ENCODE measurements at places on chromosomes 1 and 21.

DNA sequence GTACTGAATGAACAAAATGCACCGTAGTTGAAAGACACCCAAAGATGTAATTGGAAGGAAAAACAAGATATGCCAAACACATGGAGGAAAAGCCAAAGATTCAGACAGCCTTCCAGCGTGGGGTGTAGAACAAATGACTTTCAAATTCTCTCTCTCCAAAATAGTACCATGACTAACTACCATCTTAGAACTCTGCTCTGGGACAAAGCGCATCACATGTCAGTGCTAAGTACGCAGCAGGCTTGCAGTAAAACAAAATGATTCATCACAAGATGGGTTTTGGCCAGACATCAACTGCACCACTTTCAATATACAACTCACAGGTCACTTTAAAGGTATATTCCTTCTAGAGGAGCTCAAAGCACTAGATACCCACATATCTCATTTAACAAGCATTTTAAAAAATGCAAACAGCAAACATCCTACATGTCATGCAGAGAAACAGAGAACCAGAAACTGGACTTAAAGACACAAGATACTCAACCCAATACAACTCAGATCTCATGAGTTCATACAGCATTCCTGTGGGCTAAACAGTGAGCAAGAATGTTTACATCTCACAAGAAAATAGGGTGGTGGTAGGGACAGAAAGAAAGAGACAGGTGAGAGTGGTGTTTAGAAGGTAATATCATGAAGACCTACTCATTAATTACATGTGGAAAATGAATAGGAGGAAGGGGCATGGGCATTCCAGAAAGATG lies 75.7 kb downstream of the BCAR3 start:
- DNase-seq: no peak

DNA sequence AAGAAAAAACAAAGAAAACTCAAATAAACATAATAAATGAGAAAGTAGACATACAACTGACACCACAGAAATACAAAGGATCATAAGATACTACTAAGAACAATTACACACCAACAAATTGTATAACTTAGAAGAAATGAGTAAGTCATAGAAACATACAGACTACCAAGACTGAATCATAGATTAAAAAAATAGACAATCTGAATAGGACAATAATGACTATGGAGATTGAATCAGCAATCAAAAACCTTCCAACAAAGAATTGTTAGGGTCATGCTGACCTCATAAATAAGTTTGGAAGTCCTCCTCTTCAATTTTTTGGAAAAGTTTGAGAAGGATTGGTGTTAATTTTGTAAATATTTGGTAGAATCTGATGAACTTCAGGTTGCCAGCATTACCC lies 159.0 kb downstream of the PTBP2 start:
- no peak for DNase-seq

- peak; percentile 5 for DNase-seq
These were observed 22.7 kb downstream of the UTP25 start for GRCh38 chr1:209850342-209850979.

DNA sequence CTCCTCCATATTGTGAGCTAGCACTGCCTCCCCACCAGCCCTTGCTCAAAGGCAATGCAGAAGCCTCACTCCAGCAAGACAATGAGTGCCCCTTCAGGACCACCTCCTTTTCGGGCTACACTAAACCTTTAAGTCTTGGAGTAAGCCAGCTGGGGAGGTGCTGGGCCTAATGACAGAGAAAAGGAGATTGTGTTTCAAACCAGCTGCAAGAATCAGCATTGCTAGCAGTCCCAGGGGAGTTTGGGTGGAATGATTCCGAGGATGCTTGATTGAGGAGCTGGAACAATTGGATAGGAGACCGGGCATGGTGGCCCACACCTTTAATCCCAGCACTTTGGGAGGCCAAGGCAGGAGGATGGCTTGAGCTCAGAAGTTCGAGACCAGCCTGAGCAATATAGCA lies 54.1 kb upstream of the GPR37L1 start:
- DNase-seq: no peak

GRCh38 chr1:110233861-110234260 lies 23.7 kb downstream of the KCNC4 start:
- DNase-seq: no peak

DNA sequence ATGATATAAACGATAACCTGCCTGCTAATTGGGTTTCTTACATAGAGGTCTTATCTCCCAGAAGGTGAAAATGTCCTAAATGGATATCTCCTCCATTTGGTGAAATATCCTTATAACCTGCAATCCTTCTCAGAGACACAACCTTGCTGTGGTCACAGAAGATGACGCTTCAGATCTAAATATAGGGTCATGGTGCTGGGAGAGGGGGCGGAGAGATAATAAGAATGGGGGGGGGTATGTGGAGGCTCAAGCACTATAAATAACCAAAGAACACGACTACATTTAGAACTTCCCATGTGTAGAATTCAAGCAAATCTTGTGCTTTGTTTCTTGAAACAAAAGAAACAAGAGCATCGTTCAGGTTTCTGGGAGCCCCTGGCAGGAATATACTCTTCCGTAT lies 260.6 kb upstream of the ESRRG start:
- DNase-seq: no peak

DNA sequence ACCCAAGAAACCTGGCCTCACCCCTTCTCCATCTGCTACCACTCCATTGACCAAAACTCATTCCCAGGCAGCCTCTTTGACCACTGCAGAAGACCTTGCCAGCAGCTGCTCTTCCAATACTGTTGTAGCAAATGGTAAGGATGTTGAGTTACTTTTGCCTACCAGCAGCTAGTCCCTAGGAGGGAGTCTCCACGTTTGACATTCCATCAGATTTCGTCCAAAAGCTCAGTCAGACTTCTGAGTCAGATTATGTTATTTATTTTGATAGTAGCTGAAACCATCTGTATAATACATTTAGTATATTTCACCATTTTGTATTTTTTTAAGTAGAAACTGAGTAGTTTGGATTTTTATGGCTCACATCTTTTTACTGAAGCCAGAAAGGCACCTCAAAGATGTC lies 51.5 kb upstream of the WNT2B start:
- DNase-seq: no peak

GRCh38 chr1:78902641-78903040 lies 103.9 kb downstream of the ADGRL4 start:
- no peak for DNase-seq

- no peak for DNase-seq
These were observed 116.2 kb downstream of the DISP1 start for GRCh38 chr1:222931023-222931422.

DNA sequence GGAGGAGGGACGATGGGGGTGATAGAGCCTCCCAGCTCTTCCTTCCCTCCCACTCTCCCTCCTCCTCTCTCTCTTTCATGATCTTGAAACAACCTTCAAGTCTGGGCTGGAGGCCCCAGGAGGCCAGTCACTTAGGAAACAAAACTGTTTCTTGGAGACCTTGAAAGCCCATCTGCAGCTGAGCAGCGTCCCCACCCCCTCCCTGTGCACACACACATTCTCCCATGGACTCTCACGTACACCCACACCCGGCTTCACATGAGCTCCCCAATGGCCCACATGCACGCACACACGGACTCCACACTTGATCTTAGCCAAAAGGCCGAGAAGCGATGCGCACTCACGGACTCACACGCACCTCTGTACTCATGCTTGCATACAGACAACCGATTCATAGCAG lies 3.2 kb upstream of the ATP1A2 start:
- DNase-seq: no peak

DNA sequence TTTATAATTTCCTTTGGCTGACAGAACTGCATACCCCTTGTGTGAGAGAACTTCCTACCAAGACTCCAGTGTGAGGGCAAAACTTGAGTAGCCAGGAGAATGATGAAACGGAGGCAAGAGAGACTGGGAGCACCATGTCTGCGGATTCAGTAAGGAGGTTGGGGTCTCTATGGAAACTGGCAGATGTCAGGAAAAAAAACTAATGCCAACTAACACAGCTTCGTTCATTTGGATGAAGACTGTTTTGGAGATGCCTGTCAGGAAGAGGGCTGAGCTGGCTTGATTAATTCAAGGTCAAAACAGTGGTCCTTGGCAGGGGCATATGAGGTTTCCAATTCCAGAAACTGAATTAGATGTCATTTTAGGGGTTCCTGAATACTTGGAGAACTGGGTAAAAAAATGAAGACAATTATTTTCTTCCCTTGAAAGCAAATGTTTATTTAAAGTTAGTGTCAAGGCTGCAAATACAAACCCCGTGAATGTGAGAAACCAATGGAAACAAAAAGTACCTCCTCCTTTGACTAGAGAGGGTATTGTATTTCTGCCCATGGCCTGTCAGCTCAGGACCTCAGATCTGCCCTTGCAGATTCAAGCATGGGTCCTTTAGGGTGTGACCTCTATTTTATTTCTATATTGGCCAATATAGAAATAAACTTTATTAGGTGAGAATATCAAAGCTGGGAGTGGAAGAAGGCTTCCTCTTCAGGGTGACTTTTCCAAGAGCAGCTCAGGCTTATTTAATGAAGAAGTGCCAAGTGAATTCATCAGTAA lies 110.5 kb downstream of the MAST2 start:
- DNase-seq: no peak

- no peak for DNase-seq
These were observed 66.8 kb downstream of the SLC27A3 start for GRCh38 chr1:153842006-153842471.

DNA sequence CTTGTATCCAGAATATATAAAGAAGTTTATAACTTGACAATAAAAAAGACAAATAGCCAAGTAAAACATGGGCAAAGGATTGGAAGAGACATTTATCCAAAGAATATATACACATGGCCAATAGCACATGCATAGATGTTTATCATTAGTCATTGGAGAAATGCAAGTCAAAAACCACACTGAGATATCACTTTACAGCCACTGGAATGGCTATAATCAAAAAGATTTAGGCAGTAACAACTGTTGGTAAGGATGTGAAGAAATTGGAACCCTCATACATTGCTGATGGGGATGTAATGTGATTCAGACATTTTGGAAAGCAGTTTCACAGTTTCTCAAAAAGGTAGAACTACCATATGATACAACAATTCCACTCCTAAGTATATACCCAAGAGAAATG lies 51.1 kb downstream of the SLC44A5 start:
- DNase-seq: no peak

- no peak for DNase-seq
These were observed 808.7 kb downstream of the NCAM2 start for GRCh38 chr21:21806711-21807597.

DNA sequence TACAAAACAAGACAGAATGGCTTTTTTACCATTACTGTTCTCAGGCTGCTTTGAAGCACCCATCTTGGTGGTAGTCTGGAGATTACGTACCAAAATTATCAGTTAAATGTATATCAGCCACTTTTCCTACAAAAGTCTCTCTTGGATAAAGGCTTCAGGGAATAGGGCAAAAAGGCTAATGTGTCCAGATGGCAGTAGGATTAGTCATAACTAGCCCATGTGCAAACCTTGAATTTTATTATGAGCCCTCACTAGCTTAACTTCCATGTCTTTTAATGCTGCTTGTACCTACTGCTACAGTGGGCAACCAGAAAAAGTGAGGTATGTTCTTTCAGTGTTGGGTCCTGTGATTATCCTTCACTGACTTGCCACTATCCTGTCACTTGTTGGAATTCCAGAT lies 51.0 kb downstream of the PLPPR4 start:
- no peak for DNase-seq
